ENCODE measurements at places on chromosomes 16 and 17. TPM values are rescaled to one million over a fixed set of nuclear protein-coding genes. Genes with fewer than 3 reads are reported as not detected.
A peak's percentile ranks its signal among the peaks of the same experiment; 100 is the strongest.

DNA sequence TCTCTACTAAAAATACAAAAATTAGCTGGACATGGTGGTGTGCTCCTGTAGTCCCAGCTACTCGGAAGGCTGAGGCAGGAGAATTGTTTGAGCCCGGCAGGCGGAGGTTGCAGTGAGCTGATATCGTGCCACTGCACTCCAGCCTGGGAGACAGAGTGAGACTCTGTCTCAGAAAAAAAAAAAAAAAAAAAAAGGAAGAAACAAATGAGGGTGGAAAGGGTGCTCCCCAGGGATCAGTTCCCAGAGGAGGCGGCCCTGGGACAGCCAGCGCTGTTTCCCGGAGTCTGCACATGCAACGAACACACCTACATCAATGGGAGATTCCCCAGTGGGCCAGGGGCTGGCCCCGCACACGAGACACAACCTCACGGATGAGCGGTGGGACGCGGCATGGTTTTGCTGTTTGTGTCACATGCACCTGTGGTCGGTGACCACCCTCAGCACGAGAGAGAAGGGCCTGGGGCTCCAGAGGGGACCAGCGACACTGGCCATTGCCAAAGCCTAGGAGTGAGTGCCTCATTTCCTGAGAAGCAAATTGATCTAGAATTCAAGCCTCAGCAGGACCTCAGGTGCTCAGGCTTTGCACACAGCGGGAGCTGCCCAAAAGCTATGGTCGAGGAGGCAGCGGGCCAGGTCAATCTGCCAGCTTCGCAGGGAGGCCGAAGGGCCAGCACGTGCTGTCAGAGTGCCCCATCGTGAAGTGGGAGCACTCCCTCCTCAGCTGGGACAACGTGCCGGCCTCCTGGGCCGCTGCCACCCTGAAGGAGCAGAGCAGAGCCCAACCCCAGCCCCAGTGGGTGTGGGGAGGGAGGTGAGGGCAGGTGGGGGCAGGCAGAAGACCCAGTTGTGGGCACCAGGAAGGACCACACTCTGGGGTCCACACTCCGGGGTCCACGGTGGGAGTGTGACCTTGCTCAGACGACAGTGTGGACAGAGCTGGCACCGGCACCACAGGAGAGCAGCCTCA, 13.8 kb upstream of the WDR45B start:
- no peak overlapping the region for H3K27ac ChIP-seq
- peaks cover 7% of the 10 kb centered on the region for H3K36me3 ChIP-seq
- no peaks in the 10 kb centered on the region for H3K27me3 ChIP-seq
- H3K4me3 ChIP-seq = no peak overlapping the region
- H3K4me1 ChIP-seq = no peaks in the 10 kb centered on the region
- no peak for DNase-seq

Gene HS3ST2
- not detected for total RNA-seq

DNA sequence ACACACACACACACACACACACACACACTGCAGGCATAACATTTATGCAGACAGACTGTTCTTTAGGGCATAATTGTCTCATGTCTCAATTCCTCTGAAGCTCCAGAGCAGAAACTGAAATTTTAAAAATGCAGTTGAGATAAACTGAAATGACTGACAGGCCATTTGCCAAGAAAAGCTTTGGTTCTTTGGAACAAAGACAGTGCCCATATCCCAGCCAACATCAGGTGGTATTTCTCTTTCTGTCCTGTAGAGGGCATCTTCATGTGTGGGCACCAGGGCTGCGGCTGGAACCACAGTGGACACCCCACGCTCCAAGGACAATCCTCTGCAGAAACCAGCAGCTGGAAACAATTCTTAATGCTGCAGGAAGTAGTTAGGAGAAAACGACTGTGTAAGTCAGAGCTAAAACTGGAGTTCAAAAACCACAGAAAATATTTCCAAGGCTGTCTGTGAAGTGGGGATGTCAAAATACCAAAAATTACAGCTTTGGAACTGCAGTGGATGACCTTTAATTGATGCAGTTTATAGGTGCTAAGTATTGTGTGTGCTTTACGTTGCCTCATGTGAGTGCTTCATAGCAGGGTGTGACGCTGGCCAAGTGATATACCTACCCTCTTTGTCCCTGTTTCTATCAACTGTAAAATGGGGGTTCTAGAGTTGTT, 10.6 kb upstream of the MEFV start:
- H3K36me3 ChIP-seq = peaks cover 41% of the 10 kb centered on the region
- H3K4me1 ChIP-seq = peaks cover 5% of the 10 kb centered on the region
- no peak for DNase-seq
- H3K27ac ChIP-seq = no peak overlapping the region

Gene SCGB1C2
- total RNA-seq = not detected

- H3K27ac ChIP-seq = no peak overlapping the region
- H3K4me3 ChIP-seq = no peak overlapping the region
- no peak for DNase-seq
- H3K27me3 ChIP-seq = no peaks in the 10 kb centered on the region
These were observed 98.9 kb downstream of the N4BP1 start for GRCh38 chr16:48511071-48511540.

DNA sequence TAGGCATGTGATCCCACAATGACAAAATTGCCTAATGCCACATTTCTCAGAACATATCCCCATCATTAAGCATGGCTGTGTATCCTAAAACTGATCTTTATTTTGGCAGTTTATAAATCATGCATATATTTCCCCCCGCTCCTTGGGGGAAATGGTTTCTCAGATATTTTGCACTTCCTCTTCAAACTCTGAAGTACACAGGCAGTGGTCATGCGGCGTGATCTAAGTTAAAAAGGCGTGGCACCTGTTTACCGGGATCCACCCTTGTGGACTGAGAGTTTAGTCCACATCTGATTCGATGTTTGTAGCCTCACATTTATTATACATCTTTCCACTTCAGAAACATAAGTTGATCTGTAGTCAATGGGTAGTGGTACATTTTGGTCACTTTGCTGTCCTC, 51.4 kb downstream of the USP10 start:
- no peak for DNase-seq
- no peak overlapping the region for H3K27ac ChIP-seq
- no peaks in the 10 kb centered on the region for H3K36me3 ChIP-seq
- no peak overlapping the region for H3K4me3 ChIP-seq
- no peaks in the 10 kb centered on the region for H3K27me3 ChIP-seq

Gene CCL3
- total RNA-seq = 0.68 TPM

GRCh38 chr16:50467943-50468748, 80.0 kb upstream of the NKD1 start:
- peaks cover 10% of the 10 kb centered on the region for H3K27me3 ChIP-seq
- no peak for DNase-seq
- no peaks in the 10 kb centered on the region for H3K36me3 ChIP-seq
- peaks cover 3% of the 10 kb centered on the region for H3K4me1 ChIP-seq

- peaks cover 5% of the 10 kb centered on the region for H3K27me3 ChIP-seq
- H3K27ac ChIP-seq = no peak overlapping the region
- H3K4me1 ChIP-seq = no peaks in the 10 kb centered on the region
- H3K36me3 ChIP-seq = no peaks in the 10 kb centered on the region
These were observed 141.4 kb downstream of the TMEM132E start for GRCh38 chr17:34720760-34721159.

GRCh38 chr16:63461248-63461841, 1425.1 kb upstream of the CDH8 start:
- H3K4me3 ChIP-seq = no peak overlapping the region

Gene SRL
- 519 TPM for total RNA-seq

- peak overlapping the region; percentile 94 for H3K27ac ChIP-seq
- peaks cover 89% of the 10 kb centered on the region for H3K4me1 ChIP-seq
- no peak overlapping the region for H3K4me3 ChIP-seq
- DNase-seq = peak; percentile 77
- H3K27me3 ChIP-seq = no peaks in the 10 kb centered on the region
- H3K36me3 ChIP-seq = no peaks in the 10 kb centered on the region
These were observed 48.9 kb upstream of the MRPS23 start for GRCh38 chr17:57898487-57899311.

Gene SLC5A11
- total RNA-seq = 0.66 TPM
